ENCODE measurements at places on chromosomes 4 and X.

DNA sequence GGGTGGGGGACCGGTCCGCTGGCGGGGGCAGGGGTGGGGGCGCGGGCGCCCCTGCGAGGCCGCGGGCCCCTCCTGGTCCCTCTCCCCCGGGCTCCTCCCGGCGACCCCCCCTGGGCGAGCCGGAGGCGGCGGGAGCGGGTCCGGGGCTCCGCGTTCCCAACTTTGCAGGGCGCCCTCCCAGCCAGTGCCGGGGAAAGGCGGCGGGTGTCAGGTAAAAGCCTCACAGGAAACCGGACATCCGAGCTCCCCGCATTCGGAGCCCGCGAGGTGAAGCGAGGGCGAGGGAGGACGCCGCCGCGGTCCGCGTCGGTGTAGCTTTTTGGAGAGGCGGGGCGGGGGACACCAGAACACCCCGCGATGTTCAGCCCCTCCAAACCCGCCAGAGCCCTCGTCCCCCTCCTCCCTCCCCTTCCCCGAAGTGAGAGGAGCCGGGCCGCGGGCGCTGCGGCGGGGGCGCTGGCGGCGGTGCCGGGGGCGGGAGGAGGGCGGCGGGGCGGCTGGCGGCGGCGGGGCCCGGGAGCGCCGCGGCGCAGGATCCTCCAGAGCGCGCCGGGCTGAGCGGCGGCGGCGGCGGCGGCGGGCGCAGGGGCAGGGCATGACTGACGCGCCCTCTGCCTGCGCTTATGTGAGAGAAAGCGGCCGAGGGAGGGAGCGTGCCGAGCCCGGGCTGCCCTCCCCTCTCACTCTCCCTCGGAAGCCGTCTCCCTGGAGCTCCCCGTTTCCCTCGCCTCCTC lies at the start of gene VEGFC:
TSS of gene VEGFC (minus strand) at position 597 of the 734 bp plus-strand sequence. CDS start 611 bp downstream, outside the sequence.
- peak; percentile 65 for DNase-seq

GRCh38 chrX:135740681-135741149 lies 27.3 kb downstream of the CT45A1 start:
- no peak for DNase-seq

- no peak for DNase-seq
Measured at GRCh38 chrX:85907316-85907715, 140.0 kb downstream of the CHM start.

GRCh38 chr4:39464886-39465501 lies 6.1 kb downstream of the LIAS start:
- no peak for DNase-seq

DNA sequence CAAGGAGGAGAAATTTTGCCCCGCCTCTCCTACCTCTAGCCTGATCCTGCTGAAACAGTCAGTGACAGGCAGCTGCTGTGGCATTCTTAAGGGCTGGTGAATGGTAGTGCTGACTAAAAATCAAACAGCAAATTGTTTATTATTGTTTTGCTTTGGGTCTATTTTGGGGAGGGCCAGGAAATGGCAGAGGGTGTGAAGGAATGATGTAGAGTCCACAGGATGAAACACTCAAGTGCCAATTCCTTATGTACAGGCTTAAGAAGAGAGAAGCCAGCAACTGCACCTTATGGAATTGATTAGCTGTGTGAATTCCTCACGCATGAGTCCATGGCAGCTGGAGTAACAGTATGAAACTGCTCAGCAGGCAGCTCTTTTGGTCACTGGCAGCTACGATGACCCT lies 39.7 kb downstream of the VEGFC start:
- no peak for DNase-seq

- no peak for DNase-seq
Measured at GRCh38 chr4:185920691-185921260, 108.8 kb upstream of the SORBS2 start.

DNA sequence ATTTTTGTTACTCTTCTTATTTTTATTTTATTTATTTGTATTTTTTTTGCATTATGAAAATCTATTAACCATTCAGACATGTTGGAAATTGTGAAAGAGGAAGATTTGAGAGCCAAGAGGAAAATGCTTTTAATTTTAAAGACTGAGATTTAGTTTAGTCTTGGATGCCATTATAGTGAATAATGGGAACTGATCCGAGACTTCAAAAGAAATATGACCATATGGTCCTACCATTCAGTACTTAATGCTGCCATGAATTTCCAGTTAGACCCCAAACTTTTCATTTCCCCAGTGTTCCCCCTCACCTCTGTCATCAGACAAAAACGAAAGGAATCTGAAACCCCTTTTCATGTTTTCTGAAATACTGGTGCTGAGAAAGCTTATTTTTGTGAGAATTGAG lies 95.5 kb downstream of the TENM3 start:
- no peak for DNase-seq

GRCh38 chr4:94559351-94559806 lies 107.6 kb downstream of the PDLIM5 start:
- no peak for DNase-seq

- DNase-seq: no peak
Measured at GRCh38 chr4:76800902-76801301, 97.0 kb downstream of the SOWAHB start.

DNA sequence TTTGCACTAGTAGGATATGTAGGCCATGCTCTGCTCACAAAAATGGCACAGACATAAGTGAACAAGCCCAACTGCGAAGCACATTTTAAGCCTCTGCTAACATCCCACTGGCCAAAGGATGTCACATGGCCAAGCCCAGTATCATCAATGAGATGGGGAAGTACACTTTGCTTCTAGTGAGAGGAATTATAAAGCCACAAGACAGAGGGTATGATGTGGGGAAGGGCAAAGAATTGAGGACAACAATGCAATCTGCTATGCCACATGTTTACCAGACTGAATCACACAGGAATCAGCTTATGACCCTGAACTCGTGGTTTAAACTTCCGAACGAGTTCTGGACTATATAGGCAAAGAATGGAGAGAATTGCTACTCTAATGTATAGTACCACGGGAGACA lies 39.1 kb downstream of the SUPT20HL1 start:
- DNase-seq: no peak

DNA sequence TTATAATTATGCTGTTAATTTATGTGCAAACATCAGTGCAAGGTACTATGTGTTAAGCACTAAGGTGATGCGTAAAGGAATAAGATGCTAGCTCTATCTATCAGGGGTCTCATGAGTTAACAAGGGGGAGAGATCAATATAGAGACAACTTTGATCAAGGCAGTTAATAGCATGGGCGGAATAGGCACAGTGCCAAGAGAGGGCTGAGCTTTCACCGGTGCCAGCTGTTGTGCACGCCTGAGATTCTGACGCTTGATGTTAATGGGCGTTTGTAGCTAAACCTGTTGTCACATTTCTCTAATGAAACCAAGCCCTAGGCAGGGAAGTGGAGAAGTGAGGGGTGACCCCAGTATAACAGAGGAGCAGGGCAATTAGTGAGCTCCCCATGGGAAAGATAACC lies 86.0 kb upstream of the NMU start:
- DNase-seq: no peak

- no peak for DNase-seq
Measured at GRCh38 chr4:152979731-152980330, 43.7 kb downstream of the FHDC1 start.

- peak; percentile 86 for DNase-seq
Measured at GRCh38 chr4:8506373-8507195, 66.0 kb downstream of the TRMT44 start.

DNA sequence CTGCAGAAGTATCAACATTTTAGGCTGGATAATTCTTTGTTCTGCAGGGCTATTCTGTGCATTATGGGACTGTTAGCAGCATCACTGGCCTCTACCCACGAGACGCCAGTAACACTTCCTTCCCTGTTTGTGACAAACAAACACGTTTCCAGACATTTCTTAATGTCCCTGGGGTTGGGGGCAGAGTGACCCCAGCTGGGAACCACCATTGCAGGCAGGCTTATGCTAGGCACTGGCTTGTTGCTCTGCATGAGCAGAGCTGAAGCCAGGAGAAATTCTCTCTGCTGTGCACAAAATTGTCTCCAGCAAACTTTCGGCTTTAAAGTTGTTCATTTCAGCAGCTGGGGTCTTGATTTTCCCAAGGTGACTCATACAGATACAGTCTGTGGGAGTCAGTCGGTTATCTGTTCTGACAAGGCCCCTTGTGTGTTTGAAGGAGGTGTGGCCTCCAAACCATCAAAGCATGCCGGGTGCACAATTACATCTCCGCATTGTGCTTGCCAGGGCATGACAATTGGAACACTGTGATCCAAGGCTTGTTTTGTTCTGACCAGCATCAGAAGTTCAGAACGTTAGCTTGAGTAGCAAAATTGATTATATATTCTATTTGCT lies 156.4 kb upstream of the BOD1L1 start:
- DNase-seq: no peak

DNA sequence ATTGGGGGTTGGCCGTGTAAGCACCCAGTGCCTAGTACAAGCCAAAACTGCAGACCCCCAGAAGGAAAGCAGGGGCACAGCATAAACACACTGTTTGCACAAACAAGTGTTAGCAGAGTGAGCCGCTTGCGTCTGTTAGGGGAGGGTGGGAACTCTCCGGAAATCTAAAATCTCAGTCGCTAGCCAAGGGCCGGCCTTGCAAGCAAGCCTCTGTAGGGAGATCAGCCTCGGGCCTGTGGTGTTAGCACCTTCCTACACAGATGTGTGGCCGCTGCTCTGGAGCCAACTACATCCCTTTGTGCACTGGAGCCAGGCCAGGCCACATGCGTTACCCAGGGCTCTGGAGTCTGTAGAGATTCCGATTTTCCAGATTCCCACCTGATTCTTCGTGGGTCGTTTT lies 67.1 kb downstream of the GPR143 start:
- DNase-seq: no peak

- no peak for DNase-seq
Measured at GRCh38 chr4:110653321-110654253, 30.7 kb upstream of the PITX2 start.

DNA sequence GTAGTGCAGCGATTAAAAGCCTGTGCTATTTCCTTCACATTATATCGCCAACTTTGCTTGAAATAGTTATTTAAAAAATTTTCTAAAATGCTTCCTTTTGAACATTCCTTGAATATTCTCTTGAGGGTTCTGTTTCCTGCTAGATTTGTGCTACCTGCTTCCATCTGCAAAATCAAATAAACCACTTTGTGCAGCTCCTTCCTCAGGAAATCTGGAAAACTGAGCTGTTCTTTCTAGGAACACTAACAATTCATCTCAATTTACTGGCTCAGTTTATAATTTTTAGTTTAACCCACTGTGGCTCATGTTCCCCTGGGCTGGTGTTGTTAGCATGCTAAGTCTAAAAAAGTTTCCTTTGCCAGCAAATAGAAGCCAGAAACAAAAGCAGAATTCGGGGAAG lies 88.1 kb upstream of the LCORL start:
- DNase-seq: no peak

DNA sequence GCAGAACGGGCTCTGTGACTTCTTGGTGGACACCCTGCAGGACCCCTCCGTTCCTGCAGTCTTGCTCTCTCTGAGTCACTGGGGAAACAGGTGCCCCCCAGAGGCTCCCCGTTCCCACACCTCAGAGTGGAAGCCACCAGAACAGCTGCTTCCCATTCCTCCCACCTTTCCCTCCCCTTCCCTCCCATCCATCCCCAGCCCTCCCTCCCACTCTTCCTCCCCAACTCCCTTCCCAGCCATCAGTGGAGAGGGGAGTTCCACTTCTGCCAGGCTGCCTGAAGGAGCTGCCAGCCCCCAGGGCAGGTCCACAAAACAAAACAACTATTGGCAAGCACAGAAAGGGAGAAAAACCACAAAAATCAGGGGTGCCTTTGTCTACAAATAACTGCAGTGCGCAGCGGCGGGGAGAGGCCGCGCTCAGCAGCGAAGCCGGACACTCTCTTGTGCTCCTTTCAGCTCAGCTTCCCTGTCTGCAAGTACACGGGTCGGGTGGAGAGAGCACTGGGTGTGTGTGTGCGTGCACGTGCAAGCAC lies 8.1 kb downstream of the SSR4 start:
- no peak for DNase-seq

DNA sequence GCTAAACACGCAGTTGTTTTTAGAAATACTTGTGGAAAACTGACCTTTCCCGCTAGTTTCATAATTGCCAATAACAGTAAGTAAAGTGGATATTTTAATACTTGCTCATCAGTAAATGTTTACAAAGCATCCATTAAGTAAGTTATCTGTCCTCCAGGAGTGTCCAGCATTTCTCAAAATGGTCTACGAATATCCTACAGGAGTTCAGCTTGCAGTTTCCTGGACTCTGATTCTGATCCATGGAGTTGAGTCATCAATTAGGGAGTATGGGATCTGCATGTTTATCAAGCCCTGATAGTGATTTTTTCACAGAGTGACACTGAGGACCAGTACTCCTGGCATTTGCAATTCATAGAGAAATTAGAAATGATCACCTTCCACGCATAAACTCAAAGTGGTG lies 325.2 kb upstream of the AADAT start:
- DNase-seq: no peak

DNA sequence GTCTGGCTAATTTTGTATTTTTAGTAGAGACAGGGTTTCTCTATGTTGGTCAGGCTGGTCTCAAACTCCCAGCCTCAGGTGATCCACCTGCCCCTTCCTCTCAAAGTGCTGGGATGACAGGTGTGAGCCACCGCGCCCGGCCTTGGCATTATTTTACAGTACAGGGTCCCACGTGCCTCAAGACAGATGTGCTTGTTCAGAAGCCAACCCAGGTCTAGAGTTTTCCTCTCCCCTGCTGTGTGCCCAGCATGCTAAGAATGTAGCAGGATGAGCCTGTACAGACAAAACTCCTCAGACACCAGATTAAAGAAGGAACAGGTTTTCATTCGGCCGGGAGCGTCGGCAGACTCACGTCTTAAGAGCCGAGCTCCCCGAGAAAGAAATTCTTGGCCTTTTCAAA lies 42.2 kb downstream of the CRLF2 start:
- DNase-seq: no peak

DNA sequence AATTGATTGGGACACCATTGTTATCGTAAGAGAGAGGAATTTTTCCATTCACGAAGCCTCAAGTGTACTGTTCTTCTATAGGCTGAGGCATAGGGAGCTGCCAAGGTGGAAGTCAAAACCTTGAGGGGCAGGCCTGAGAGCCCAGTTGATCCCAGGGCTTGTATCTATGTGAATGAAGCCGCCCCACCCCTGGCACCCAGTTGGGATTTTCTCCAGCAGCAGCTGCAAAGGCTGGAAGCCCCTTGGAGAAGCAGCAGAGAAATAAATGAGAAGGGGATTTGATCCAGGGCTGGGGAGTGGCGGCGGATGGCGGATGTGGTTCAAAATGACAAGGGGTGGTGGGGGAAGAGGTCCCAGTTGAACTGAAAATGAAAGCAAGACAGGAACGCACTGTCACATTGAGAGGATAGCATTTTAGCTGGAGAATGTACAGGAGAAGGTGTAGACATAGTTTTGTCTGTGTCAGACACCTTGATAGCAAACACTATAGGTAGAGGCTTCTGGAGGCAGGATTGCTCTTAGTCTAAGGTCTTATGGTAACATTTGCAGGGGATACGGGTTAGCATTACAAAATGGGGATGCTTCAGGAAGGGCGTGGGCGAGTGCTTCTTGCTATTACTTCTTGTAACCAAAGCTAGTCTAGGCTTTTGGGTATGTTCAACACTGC lies 32.6 kb downstream of the DOCK11 start:
- DNase-seq: no peak

DNA sequence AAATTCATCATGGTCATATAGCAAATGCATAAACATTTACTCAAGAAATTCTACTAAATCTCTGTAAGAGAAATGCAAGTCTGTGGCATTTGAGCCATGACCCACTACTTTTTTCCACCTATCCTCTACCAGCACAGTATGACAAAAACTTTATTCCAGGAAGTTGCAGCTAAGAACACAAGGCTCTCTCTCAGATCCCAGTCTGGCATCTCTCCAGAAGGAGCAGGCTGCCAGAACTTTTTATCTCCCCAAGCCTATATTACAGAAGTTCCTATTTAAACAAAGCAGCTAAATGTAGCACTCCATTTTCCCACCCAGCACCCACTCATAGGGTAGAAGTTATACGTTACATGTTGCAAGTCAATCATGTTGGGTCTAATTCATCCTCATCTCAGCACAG lies 49.3 kb upstream of the EPGN start:
- peak; percentile 67 for DNase-seq
